ENCODE measurements at places on chromosomes 12 and 14.

GRCh38 chr14:66444271-66444927 is 41.8 kb upstream of the CCDC196 start:
- no peak for DNase-seq

GRCh38 chr14:60786905-60787304 is 52.3 kb downstream of the MNAT1 start:
- no peak for DNase-seq

DNA sequence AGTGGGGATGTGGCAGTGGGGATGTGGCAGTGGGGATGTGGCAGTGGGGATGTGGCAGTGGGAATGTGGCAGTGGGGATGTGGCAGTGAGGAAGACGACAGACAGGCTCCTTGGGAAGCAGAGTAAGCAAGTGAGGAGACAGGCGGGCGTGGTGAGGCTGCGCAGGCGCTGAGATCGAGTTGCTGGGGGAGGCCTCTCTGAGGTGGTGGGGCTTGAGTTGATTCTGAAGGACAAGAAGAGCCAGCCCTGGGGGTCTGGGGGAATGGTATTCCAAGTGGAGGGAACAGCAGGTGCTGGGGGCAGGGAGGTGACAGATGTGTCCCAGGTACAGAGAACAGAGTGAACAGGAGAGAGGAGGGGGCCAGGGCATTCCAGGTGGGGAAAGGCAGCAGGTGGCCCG is 33.8 kb upstream of the TSPAN9 start:
- no peak for DNase-seq

- DNase-seq: no peak
These were observed 69.2 kb downstream of the NOVA1 start for GRCh38 chr14:26528415-26529182.

DNA sequence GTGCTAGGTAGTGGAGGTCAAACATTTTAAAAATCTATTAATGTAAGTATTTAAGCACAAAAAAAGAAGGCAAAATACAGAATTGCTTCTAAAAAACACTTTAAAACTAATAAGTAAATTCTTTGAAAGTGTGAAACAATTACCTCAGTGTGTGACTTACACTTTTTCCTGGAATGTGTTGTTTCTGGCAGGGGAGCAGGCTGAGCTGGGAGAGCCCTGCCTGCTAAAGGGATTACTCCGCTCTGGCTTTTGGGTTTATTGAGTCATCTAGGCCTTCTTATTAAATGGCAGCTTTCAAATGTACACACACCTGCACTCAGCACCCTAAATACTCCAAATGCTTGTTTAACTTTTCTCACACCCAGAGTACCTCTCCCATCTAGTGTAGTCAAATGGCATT is 279.8 kb downstream of the AKAP6 start:
- DNase-seq: no peak

DNA sequence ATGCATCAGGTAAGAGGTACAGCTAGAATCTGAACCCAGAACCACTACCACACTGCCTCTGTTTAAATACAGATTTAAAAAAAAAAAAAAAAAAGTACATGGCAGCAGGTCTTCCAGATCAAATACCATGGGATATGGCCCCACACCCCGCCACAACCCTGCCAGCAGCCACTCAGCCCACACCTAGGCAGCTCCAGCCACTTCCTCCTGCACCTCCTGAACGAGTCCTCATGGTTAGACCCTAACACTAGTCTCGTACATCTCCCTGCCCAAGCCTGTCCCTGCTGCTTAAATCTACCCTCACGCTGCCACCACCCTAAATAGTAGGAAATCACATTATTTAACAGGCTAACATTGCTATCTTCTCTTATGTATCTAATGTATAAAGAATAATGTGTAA is 12.6 kb downstream of the SETD3 start:
- no peak for DNase-seq

GRCh38 chr12:31300341-31300740 is 25.6 kb downstream of the SINHCAF start:
- DNase-seq: no peak

- no peak for DNase-seq
These were observed 84.7 kb upstream of the MDM1 start for GRCh38 chr12:68416826-68417225.

DNA sequence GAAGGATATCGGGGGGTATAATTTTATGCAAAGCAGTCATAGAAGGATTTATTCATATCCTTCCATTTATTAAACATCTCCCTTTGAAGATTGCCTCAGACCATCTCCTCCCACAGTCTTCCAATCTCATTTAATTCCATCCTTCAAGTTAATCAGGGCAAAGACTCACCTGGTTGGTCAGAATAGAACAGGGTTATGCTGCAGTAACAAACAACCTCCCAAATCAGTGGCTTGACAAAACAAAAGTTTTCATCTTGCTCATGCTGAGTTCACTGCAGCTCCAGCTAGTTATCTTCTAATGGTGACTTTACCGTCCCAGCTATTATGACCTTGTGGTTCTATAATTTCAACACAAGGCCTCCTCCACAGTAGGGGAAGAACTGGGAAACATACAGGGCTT is 48.8 kb upstream of the MTERF2 start:
- no peak for DNase-seq

- DNase-seq: no peak
These were observed 33.5 kb downstream of the MAP1LC3B2 start for GRCh38 chr12:116592731-116593130.

GRCh38 chr14:93811676-93812075 is 23.4 kb upstream of the PRIMA1 start:
- DNase-seq: no peak

DNA sequence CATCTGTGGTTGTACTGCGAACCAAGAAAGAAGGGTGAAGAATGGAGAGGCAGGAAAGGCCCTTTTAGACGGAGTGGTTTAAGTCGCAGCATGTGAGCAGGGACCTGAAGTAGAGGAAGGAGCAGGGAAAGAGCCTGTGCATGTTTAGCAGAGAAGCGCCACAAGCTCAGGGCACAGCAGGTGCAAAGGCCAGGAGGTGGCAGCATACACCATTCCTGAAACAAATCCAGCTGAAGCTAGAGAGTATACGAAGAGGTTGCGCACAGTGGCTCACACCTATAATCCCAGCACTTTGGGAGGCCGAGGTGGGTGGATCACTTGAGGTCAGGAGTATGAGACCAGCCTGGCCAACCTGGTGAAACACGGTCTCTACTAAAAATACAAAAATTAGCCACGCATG is 49.9 kb downstream of the HELB start:
- no peak for DNase-seq

DNA sequence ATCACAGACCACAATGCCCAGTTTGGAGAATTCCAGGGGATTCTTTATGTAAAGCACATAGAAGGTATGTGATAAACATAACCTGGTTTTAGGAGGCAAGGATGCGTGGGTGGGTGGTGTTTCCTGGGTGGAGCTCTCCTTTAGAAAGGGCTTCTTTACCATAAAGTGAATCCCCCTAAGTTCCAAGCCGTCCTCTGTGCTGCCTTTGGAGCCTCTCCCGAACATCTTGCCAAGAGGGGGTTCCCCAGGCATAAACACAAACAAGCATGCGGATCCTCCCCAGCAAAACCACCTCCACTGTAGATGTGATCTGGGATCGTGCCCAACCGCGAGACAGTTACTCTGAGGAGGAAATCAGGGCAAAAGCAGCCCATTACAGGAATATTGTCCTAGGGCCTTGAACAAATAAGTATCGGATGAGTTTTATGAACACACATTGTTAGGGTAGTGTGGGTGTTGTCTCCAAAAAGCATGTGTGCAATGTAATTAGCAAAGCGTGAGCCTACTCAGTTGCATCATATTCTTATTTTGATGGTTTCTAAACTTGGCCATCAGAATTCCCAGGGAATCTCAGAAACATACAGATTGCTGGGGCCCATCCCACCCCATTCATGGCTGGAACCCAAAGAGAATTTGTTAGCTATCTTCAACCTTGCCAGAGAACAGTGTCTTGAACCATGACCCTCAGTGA is 48.8 kb upstream of the CORO1C start:
- DNase-seq: no peak

GRCh38 chr14:54857830-54858269 is 44.8 kb downstream of the GCH1 start:
- no peak for DNase-seq

- DNase-seq: no peak
These were observed 142.1 kb downstream of the GXYLT1 start for GRCh38 chr12:42002563-42002962.

DNA sequence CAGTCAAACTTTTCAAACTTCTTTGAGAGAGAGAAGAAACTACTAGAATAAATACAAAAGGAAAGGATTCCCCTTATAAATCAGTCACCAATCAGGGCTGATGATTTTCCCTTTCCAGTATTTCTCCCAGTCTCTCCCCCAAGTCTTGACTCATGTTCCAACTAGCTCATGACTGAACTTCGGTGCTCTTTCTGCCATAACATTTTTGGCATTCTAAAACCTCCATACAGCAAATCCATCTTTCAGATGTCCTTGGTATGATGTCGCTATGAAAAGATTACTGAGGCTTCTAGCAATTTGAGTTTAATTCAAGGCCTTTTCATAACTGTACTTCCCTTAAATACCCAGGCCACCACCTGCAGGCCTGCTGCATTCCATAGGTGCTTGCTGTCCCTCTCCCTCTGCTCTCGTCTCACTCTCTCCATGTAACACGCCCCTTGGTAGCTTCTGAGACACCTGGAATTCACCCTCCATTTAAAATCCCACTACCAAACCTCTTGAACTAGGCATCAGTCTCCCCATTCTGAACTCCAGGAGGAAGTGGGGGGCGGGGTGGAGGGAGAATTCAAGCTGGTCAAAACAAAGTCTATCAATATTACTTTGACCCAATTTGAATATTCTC is 2.4 kb downstream of the PRKD1 start:
- DNase-seq: no peak

DNA sequence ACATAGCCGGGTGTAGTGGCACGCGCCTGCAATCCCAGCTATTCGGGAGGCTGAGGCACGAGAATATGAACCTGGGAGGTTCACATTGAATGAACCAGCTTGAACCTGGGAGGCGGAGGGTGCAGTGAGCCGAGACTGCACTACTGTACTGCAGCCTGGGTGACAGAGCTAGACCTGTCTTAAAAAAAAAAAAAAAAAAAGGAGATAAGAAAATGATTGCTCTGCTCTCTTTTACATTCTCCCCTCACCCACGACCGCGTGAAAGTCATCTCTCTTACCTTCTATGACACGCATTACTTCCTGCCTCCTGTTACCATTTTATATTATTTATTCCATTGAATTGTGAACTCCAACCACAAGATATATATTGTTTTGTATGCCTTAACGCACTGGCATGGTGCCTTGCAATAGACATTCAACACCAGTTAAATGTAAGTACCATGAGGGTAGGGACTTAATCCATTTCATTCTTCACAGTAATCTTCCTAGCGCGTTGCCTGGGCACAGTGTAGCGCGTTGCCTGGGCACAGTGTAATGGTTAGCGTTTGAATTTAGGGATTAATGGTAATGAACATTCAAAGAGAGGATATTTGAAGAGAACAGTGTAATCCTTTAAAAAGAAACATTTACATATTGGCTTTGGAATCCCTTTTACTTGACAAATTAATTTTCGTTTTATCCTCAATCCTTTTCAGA is 2.7 kb downstream of the RAP1B start:
- peak; percentile 68 for DNase-seq

- DNase-seq: no peak
These were observed 57.0 kb upstream of the PNMA1 start for GRCh38 chr14:73770977-73771847.

DNA sequence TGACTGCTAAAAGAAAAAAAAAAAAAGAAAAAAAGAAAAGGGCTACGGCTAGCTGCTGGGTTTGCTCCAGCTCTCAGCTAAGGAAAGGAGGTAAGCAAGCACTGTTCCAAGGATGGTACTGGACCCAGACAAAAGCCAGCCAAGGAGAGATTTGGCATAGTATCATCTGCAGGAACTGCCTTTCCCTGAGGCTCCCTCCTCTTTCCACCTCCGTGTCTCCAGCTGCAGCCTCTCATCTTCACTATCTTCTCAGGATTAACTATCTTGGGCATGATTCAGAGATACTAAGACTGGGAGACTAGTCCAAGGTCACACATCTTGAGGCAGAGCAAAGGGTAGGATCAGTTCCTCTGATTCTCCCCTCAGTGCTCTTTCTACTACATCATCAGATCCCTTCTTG is 6.0 kb downstream of the KITLG start:
- no peak for DNase-seq
